Transverse colon (tissue), 4 donors: ENCODE measurements at places on chromosomes 5 and 9. TPM values are rescaled to one million over a fixed set of nuclear protein-coding genes. Genes with fewer than 3 reads are reported as not detected.

DNA sequence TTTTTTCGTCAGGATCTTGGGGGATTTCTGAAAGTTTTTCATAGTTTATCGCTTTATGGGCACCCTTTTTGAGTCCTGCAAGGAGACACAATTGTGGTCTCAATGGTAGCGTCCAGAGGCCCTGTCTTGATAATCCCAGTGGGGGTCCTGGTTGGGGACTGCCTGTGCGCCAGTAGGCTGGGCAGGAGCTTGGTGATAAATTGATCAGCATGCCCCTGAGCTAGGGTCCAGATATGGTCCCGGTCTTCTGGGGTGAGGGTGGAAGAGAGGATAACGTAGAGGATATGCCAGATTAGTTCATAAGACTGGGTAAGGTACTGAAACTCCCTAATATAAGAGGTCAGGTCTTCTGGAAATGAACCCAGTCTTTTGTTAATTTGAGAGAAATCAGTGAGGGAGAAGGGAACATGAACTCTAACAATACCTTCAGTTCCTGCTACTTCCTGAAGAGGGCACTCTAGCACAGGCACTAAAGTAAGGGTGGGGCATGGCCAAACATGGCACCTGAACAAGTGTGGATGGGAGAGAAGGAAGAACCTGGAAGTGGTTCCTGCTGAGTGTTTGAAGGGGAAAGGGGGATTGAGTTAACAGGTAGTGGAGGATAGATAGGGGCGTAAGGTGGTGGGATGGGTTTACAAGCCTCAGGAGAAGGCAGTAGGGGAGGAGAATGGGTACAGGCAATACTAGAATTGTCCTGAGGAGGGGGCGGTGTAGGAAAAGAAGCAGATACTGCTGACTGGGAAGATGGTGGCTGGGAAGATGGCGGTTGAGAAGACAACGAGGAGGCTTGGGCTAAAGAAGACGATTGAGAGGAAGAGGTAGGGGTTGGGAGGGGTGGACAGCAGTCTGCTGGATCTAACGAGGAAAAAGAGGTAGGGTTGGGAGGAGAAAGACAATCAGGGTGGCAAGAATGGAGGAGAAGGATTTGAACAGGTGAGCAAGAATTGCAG is 33.8 kb upstream of the ANXA2R start:
- DNase-seq, result peak; percentile 37

GRCh38 chr5:75243510-75243909 is 6.8 kb upstream of the ANKRD31 start:
- DNase-seq, result no peak

- no peak for DNase-seq
Measured at GRCh38 chr9:38295764-38296163, 96.7 kb upstream of the ALDH1B1 start.

Gene HTR1A
- not detected for total RNA-seq

GRCh38 chr5:148760945-148761638 is 65.3 kb upstream of the ADRB2 start:
- no peak for DNase-seq

Gene SCGB3A2
- not detected for total RNA-seq

GRCh38 chr9:127558581-127559246 is 53.4 kb upstream of the STXBP1 start:
- DNase-seq, result no peak

- no peak for DNase-seq
Measured at GRCh38 chr9:123816817-123817472, 113.0 kb downstream of the DENND1A start.

Gene SLC34A3
- total RNA-seq, result not detected

Gene RNF208
- not detected for total RNA-seq

GRCh38 chr9:20570756-20571155 is 51.5 kb downstream of the MLLT3 start:
- DNase-seq, result no peak

- DNase-seq, result no peak
Measured at GRCh38 chr5:39970117-39970798, 545.5 kb upstream of the DAB2 start.

DNA sequence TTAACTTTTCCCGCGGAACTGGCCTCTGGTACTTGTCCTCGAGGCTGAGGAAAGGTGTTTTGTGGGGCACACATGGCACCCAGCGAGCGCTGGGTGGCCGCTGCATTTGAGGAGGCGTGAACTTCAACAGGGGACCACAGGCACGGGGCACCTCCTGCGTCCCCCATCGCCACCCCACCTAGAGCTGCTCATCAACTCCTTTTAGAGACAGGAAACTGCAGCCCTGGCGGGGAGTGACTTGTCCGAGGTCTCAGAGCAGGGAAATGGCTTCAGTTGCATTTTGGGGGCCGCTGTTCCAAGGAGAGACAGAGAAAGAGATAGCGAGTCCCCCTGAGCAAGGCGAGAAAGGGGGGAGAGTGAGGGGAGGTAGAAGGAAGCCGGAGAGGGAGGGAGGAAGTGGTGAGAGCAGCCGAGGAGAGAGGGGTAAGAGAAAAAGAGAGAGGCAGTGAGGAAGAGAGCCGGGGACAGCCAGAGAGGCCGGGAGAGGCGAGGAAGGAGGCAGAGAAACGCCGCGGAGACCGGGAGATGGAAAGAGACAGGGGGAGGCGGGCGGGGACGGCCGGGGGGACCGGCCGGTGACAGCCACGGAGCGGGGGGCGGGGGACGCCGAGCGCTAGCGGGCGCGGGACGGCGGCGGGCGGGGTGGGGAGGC is 12.5 kb upstream of the LHX2 start:
- DNase-seq, result no peak

Gene FCN1
- total RNA-seq, result 0.41 TPM

DNA sequence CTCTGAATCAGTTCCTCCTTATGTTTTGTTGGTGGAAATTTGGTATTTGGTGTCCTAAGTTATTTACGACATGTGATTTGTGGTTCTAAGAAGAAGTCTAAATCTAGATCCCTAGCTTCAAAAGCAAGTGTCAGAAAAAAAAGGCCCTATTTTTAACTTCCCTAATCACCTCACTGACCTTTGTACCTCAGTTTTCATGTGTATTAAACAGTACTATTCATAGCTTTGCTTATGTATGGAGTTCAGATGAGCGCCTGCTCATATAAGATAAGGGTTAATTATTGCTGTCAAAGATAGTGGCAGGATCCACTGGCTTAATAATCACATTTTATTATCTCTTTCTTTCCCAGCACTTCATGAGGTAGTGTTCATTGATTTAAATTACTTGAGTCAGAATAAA is 318.2 kb downstream of the PARP8 start:
- no peak for DNase-seq

GRCh38 chr5:81140943-81141342 is 92.2 kb upstream of the CKMT2 start:
- no peak for DNase-seq

GRCh38 chr9:70641631-70642030 is 227.2 kb upstream of the KLF9 start:
- DNase-seq, result no peak

Gene DMRT2
- total RNA-seq, result 3.8 TPM
